ENCODE measurements at places on chromosomes 11 and 22.
A peak's percentile ranks its signal among the peaks of the same experiment; 100 is the strongest.

- no peak for DNase-seq
Observed at GRCh38 chr11:79564288-79564925, 123.6 kb upstream of the TENM4 start.

DNA sequence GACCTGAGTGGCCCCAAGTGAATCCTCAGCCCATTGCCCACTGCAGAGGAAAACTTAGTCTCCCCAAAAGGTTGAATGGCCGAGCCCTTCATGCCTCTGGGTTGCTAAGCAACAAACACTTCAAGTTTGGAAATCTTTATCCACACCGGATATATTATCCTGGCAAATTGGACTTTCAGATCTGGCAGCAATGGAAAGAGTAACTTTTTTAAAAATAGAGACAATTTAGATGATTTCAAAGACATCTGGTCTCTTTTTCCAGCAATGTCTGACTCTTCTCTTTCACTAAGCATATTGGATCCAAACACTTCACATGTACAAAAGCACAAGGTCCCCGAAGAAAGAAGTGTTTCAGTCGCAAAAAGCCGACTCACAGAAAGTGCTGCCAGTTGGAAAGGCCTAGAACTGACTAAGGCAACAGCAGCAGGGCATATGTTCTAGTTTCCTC lies 505.3 kb downstream of the SOX6 start:
- no peak for DNase-seq

GRCh38 chr11:115300660-115301428 lies 203.4 kb downstream of the CADM1 start:
- no peak for DNase-seq

DNA sequence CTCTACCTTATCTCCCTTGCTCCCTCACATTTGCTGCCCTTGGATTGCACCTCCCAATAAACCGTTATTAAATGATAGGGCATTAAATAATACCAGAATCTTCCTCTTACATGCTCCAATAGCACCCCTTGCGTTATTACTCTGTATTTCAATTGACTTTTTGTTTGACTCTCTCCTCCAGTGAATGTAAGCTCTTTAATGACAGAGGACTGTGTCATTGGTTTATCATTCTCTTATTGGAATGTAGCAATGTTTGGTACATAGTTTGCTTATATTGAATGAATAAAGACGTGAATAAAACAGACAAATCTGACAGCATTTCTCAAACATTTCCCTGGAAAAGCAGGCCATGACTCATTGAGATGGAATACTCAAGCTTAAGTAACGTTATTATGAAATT lies 8.7 kb upstream of the MPEG1 start:
- no peak for DNase-seq

GRCh38 chr11:108857382-108857781 lies 192.5 kb downstream of the DDX10 start:
- DNase-seq = no peak

DNA sequence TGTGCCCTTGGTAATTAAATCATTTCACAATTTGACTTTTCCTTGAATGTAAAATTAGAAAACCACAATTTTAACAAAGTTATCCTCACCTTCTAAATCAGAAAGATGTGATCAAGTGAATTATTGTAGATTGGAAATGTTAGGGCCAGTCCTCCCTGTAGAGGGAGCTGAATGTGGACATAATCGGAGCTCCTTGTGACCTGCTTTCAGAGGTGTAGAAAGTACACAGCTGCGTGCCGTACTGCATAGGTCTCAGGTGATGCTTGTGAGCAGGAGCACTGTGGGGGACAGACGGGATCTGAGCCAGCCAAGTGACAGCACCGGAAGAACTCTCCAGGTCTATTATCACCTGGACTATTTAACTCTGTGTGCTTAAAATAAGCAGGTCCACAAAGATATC lies 338.0 kb downstream of the AASDHPPT start:
- DNase-seq = no peak

DNA sequence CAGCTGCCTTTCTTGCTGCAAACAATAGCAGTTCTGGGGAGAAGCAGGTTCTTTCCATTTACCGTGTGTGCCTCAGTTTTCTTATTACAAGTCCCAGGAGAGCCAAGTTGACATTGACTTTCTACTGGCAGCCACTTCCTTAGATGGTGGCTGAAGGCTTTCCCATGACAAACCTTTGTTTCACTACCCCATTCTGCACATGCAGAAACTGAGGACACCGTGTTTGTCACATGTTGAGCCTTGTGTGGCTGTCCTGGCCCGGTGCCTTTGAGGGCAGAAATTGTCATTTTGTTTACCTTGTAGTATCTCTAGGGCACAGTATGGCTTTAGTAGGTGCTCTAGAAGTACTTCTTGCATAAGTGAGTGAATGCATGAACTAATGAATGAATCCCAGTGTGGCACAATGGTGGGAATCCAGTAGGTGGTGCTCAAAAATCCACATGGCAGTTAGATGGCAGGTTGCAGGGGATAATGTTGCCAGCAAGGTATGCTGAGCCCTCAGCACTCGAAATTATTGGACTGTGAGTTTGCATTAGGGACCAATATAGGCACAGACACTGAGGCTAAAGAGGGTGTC lies 101.6 kb downstream of the CSNK2A3 start:
- no peak for DNase-seq

GRCh38 chr11:1571760-1572196 lies 293 bp downstream of the DUSP8 start:
- DNase-seq = no peak

DNA sequence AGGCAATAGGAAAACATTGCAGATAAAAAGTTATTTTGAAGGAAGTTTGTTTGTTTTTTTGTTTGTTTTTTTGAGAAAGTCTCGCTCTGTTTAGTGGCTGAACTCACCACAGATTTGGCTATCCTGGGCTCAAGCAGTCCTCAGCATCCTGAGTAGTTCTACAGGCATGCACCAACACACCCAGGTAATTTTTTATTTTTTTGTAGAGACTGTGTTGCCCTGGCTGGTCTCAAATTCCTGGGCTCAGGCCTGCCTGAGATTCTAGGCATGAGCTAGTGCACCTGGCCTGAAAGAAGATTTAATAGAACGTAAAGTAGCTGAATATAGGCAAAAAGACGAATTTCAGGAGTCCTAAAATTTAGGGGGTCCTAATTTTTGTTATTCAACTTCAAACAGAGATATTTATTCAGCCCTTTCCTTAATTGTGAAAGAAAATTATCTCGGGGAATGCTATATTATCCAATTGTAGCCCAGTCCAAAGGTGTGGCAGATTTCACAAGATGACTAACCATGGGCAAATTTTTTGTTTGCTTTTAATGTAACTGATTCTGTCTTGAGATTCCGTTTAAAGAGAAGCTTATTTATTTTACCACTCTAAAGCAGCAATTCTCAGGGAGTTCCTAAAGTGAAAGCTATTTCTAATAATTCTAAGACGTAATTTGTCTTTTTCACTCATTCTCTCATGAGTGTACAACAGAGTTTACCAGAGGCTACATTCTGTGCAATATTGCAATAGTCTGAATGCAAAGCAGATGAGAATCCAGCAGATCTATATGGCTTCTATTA lies 940 bp downstream of the IL18 start:
- no peak for DNase-seq

DNA sequence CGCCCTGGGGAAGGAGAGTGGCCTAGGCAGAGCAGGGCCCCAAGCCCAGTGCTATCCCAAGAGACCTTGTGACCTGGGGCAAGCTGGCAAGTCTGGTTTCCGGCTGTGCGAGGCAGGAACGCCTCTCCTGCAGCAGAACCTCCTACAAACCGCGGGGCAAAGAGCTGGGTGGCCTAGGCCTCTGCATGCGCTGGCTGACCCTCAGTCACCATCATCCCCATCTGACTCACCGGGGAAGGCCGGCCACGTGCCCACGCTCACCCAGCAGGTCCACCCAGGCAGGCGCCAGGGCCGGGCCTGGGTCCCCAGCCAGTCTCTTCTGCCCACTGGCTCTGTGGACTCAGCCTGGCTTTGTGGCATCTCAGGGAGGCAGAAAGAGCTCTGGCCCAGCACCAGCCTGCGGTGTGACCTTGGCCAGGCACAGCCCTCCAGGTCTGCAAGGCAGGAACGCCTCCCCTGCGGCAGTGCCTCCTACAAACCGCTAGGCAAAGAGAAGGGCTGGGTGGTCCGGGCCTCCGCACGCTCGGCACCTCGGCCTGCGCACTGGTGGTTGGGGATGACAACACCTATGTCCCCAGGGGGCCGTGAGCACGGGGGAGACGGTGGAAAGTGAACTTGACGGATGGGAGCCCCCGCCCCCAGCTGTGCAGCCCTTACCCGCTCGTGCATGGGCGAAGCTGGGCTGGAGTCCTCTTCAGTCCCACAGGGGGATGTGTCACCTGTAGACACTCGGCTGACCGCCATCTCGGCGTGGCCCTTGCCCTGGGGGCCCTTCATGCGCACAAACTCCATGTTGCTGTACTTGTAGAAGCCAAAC lies 38.2 kb downstream of the KIAA0930 start:
- no peak for DNase-seq

- peak; percentile 68 for DNase-seq
Observed at GRCh38 chr11:110712659-110713448, 617 bp upstream of the ARHGAP20 start.

GRCh38 chr22:43275545-43276317 lies 67.4 kb downstream of the SCUBE1 start:
- DNase-seq = no peak

DNA sequence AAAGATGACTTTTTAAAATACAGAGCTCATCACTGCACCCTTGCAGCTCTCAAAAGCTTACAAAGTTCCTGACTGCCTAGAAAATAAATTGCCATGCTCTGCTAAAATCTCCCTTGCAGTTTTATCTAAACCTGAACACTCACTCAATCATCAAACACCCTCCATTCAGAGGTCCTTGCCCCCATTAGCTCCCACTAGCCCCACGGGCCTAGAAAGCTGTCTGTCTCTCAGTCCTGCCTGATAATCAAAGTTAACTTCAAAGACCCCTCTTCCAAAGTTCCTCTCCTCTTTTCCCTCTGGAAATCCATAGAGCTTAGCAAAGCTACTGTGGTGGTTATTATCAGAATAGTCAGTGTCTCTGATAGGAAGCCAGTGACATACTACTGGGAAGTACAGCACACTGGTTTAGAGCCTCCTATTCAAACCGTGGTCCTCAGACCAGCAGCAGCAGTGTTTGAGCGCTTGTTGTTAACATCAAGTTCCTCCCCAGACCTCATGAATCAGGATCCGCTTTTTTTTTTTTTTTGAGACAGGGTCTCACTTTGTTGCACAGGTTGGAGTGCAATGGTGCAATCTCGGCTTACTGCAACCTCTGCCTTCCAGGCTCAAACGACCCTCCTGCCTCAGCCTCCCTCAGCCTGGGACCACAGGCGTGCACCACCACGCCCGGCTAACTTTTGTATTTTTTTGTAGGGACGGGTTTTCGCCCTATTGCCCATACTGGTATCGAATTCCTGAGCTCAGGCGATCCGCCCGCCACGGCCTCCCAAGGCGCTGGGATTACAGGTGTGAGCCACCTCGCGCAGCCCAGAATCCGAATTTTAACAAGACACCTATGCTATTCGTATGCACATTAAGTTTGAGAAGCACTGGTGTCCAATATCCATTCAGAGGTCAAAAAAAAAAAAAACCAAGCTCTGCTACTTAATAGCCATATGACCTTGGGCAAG lies 1.2 kb downstream of the NDUFC2 start:
- DNase-seq = no peak

GRCh38 chr11:125170510-125171031 lies 6.0 kb downstream of the PKNOX2 start:
- no peak for DNase-seq

- DNase-seq = no peak
Observed at GRCh38 chr22:26792522-26792921, 135.1 kb downstream of the MIAT start.

DNA sequence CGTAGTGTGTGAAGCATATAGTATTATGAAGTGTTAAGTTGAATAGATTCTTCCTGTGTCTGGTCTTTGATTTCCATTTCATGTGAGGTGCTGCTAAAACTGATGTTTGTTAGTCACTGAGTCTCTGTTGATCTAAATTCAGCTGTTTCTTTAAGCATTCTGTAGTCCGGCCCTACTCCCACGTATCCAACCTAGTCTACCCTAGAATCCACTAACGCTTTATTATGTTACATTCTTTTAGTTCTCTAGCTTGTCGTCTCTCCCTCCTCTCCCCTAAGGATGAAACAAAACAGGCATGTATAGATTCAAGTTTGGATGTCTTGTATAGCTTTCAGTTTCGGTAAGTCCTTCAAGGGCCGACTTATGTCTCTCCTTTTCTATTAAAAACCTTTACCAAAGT lies 4.1 kb downstream of the WEE1 start:
- no peak for DNase-seq
